Heart right ventricle (tissue), 16 donors: ENCODE measurements at places on chromosomes 1 and 21. TPM values are rescaled to one million over a fixed set of nuclear protein-coding genes. Genes with fewer than 3 reads are reported as not detected.

DNA sequence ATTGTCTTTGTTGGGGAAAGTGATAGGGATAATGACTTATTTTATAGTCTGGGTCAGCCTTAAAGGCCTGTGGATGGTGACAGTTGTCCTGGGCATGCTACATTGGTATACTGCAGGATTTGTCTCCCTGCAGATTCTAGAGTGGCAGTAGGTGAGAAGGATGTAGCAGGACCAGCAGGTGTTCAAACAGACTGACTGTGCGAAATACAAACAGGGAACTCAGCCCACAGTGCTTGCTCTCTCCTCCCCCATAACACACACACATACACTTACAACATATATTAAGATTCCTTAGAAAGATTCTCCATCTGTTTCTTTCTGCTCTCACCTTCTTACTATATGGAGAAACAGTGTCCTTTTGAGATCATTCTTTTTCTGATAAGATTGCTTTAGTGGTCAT, 6.9 kb downstream of the PDE4B start:
- H3K27ac ChIP-seq = no peak overlapping the region
- H3K36me3 ChIP-seq = no peaks in the 10 kb centered on the region
- H3K4me1 ChIP-seq = no peaks in the 10 kb centered on the region
- H3K4me3 ChIP-seq = no peak overlapping the region
- no peaks in the 10 kb centered on the region for H3K27me3 ChIP-seq

- peaks cover 23% of the 10 kb centered on the region for H3K27me3 ChIP-seq
- H3K36me3 ChIP-seq = no peaks in the 10 kb centered on the region
- no peaks in the 10 kb centered on the region for H3K4me1 ChIP-seq
- DNase-seq = no peak
These were observed 11.4 kb upstream of the KCNA3 start for GRCh38 chr1:110686188-110686587.

DNA sequence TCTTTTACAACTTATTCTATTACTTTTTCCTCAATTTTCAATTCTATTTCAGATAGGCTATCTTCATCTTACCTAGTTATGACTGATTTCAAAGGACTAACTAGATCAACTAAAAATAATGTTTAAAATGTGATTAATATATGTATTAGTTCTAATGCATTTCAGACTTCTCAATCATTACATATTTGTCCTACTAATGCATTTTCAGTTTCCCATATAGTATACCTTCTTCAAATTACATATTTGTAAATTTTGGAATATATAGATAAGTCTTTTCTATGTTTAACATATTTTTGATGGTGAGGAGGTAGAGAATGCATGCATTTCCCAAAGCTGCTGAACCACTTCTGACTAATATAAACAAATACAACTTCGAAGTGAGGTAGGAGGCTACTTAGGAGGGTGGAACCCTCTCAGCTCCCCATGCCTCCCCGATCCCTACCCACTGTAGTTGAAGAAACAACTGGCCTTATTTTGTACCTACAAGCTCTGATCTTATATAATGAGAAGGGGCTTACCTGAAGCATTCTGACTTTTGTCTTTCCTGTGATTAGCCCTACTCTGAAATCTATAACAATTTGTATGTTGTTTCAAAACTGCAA, 1.7 kb downstream of the TRMT1L start:
- H3K27ac ChIP-seq = peak overlapping the region; percentile 96
- H3K27me3 ChIP-seq = no peaks in the 10 kb centered on the region
- H3K4me1 ChIP-seq = peaks cover 50% of the 10 kb centered on the region
- no peak overlapping the region for H3K4me3 ChIP-seq

DNA sequence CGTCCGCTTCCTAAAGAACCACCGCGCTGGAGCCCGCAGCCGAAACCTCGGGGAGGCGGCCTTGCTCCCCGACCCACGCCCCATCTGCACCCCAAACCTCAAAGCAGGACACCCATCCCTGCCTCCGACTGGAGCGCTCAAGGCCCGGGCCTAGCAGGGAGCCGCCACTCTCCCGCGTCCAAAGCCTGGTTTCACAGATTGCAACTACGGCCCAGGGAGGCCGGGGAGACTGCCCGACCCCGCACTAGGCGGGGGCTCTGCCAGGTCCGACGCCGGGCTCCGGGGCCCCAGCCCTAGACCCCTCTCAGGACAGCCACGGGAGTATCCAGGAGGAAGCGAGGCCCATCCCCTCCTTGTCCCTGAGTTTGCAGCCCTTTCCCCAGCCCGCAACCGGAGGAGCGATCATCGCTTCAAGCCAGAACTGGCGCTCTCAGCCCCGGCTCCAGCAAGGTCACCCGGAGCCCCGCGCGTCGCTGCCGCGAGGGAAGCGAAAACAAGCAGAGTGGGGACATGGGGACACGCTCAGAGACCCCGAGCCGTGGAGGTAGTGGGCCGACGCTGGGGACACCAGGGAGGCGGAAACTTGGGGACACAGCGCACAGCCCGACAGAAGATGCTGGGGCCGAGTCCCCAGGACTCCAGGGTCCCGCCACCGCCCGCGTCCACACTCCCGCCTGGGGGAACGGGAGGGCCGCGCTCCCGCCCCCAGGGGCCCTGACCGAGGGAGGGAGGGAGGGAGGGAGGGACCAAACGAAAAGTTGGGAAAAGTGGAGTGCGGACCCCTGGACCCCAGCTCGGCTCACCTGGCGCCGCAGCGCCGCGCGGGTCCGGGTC, 433 bp downstream of the TMEM200B start:
- DNase-seq = peak; percentile 40
- H3K4me1 ChIP-seq = peaks cover 8% of the 10 kb centered on the region
- peaks cover 11% of the 10 kb centered on the region for H3K27me3 ChIP-seq
- peak overlapping the region; percentile 68 for H3K4me3 ChIP-seq
- H3K27ac ChIP-seq = peak overlapping the region; percentile 81
- H3K36me3 ChIP-seq = no peaks in the 10 kb centered on the region

GRCh38 chr1:29332204-29332603, 95.9 kb downstream of the PTPRU start:
- H3K4me1 ChIP-seq = no peaks in the 10 kb centered on the region
- H3K4me3 ChIP-seq = no peak overlapping the region
- H3K27ac ChIP-seq = no peak overlapping the region
- no peaks in the 10 kb centered on the region for H3K36me3 ChIP-seq

- H3K4me1 ChIP-seq = no peaks in the 10 kb centered on the region
- peak; percentile 19 for DNase-seq
- no peak overlapping the region for H3K4me3 ChIP-seq
- H3K27me3 ChIP-seq = peaks cover 32% of the 10 kb centered on the region
These were observed 642.9 kb downstream of the AJAP1 start for GRCh38 chr1:5297180-5297885.

DNA sequence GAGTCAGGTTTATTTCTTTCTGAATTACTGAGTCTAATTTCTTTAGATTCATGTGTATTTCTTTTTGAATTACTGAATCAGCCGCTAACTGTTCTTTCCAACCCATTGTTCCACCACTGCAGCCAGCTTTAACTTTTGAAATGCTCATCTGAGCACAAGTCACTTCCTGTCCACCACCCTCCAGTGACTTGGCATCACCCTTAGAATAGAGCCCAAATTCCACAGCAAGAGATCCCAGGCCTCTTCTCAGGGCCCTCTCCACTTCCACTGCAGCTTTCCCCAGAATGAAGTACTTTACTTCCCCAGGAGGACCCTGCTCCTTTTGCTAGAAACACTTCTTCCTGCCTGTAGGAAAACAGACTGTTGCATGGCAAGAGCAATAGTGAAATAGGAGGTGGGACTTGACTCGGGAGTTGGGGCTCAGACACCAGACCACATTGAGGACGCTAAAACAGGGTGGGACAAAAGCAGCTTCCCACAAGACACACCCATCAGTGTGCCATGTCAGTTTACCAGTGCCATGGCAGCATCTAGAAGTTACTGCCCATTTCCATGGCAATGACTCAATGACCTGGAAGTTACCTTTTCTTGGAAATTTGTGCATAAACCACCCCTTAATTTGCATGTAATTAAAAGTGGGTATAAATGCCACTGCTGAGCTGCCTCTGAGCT, 56.5 kb upstream of the ADAR start:
- H3K36me3 ChIP-seq = no peaks in the 10 kb centered on the region
- H3K27ac ChIP-seq = no peak overlapping the region
- no peaks in the 10 kb centered on the region for H3K4me1 ChIP-seq
- peaks cover 1% of the 10 kb centered on the region for H3K27me3 ChIP-seq
- no peak overlapping the region for H3K4me3 ChIP-seq

DNA sequence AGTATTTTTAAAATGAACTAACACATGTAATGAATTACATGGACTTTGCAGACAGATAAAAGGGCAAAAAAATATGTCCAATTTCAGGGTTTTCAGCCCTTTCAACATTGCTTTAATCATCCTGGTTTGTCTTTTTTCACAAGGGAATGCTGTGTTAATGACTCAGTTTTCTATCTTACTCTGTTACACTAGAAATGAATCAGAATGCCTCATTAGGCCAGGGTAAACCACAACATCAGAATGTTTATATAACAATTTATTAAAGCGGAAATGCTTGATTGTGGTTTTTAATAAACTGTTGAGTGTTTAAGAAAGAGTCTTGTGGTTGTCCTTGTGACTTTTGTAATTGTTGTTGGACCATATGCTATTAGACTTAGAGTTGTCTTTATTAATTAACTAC, 13.5 kb downstream of the GORAB start:
- no peak overlapping the region for H3K4me3 ChIP-seq
- no peaks in the 10 kb centered on the region for H3K27me3 ChIP-seq
- H3K4me1 ChIP-seq = no peaks in the 10 kb centered on the region
- H3K27ac ChIP-seq = no peak overlapping the region

GRCh38 chr1:157704878-157705277, 4.3 kb upstream of the FCRL3 start:
- H3K4me1 ChIP-seq = no peaks in the 10 kb centered on the region
- no peaks in the 10 kb centered on the region for H3K36me3 ChIP-seq
- DNase-seq = no peak
- H3K27ac ChIP-seq = no peak overlapping the region
- no peaks in the 10 kb centered on the region for H3K27me3 ChIP-seq
- H3K4me3 ChIP-seq = no peak overlapping the region

- H3K27me3 ChIP-seq = no peaks in the 10 kb centered on the region
- no peaks in the 10 kb centered on the region for H3K4me1 ChIP-seq
- peak overlapping the region; percentile 31 for H3K27ac ChIP-seq
These were observed 91.2 kb upstream of the SLC45A1 start for GRCh38 chr1:8226747-8227146.

- peaks cover 8% of the 10 kb centered on the region for H3K4me1 ChIP-seq
- no peak overlapping the region for H3K4me3 ChIP-seq
- DNase-seq = no peak
These were observed 342.3 kb downstream of the SMYD3 start for GRCh38 chr1:246164764-246165163.

DNA sequence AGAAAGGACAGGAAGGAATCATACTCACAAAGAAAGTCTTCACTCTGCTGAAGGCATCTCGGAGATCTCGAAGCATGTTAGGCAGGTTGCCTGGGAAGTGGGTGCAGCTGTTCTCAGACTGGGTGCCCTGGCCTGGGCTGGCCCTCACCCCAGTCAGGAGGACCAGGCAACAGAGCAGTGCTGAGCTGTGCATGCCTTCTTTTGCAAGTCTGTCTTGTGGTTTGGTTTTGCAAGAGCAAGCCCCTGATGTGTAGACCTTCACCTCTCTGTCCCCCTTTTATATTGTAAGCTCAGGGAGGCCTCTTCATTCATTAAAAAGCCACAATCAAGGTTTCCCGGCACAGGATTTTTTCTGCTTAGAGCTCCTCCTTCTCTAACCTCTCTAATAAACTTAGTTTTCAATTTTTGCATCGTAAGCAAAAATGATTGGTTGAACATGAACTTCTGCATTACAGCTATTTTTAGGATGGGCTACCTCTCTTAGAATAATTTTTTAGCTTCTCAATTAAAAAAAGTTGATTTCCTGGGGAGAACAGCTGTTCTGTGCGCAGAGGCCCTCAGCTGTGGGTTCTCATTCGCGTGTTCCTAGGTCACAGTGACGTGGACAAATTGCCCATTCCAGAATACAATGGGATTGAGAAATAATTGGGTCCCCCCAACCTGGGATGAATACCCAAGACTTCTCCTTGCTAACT, at the start of gene IL10:
Gene IL10 (minus strand): TSS at position 252 of the 695 bp plus-strand sequence. CDS start 59 bp downstream, at position 193.
- H3K27me3 ChIP-seq = no peaks in the 10 kb centered on the region
- no peaks in the 10 kb centered on the region for H3K4me1 ChIP-seq
- H3K4me3 ChIP-seq = no peak within 1 kb of the TSS
- DNase-seq = no peak
- H3K36me3 ChIP-seq = no peaks in the 10 kb centered on the region

DNA sequence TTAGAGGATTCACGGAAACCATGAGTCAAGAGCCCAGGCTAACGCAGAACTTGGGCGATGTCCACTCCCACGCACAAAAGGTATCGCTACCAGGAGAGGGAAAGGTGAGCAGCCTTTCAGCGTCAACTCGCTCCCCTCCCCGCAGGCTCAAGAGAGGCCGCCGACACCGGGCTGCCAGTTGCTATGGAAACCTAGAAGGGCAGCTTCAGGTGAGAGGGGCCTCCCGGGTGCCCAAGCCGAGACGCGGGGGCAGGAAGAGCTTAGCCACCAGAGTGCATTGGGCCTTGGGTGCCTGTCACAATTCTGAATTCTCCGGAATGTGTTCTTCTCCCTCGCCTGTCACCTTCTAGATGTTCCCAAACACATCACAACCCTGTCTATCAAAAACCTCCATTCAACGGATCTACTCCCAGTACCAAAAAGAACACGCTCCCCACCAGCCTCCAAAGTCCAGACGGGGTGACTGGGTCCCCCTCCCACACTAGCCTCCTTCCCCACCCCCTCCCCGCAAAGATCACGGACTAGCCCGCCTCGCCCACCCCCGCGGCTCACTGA, 694 bp downstream of the MEAF6 start:
- no peaks in the 10 kb centered on the region for H3K27me3 ChIP-seq
- peaks cover 19% of the 10 kb centered on the region for H3K4me1 ChIP-seq
- H3K4me3 ChIP-seq = peak overlapping the region; percentile 83
- H3K27ac ChIP-seq = peak overlapping the region; percentile 99
- no peak for DNase-seq

- H3K4me3 ChIP-seq = no peak overlapping the region
- no peaks in the 10 kb centered on the region for H3K4me1 ChIP-seq
- H3K27ac ChIP-seq = no peak overlapping the region
- DNase-seq = no peak
These were observed 1278.3 kb downstream of the AMY1C start for GRCh38 chr1:105027838-105028471.

ARID1A gene
- 62.5 TPM for total RNA-seq

ANGEL2 gene
- 18.1 TPM for total RNA-seq

TGFB2 gene
- total RNA-seq = 1.9 TPM

SPATA21 gene
- total RNA-seq = not detected

MRPS14 gene
- 26.9 TPM for total RNA-seq

CRNN gene
- total RNA-seq = not detected

HLX gene
- total RNA-seq = 7.9 TPM

NR0B2 gene
- 11.0 TPM for total RNA-seq
